ENCODE measurements at places on chromosomes 11 and 22. TPM values are rescaled to one million over a fixed set of nuclear protein-coding genes. Genes with fewer than 3 reads are reported as not detected.

DNA sequence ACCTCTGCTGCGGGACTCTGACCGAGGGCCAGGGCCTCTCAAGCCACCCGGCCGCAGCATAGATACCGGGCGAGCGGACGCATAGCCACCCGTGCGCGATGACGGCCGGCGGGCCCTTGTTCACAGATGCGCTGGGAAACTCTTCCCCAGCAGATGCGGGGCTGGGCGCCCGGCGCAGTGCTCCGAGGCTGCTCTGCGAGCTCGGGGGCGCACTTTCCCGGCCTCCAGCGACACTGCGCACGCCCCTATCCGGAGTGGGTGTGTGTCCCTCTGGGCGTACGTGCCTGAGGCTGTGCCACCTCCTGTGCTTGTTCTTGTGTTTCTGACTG, 104.7 kb upstream of the E2F8 start:
- DNase-seq: no peak
- H3K4me1 ChIP-seq: peaks cover 36% of the 10 kb centered on the region
- H3K36me3 ChIP-seq: no peaks in the 10 kb centered on the region
- H3K4me3 ChIP-seq: peak overlapping the region; percentile 63

- H3K4me1 ChIP-seq: no peaks in the 10 kb centered on the region
- DNase-seq: no peak
- no peaks in the 10 kb centered on the region for H3K36me3 ChIP-seq
- no peak within 1 kb of the TSS for H3K27ac ChIP-seq
- H3K4me3 ChIP-seq: no peak within 1 kb of the TSS
Measured at GRCh38 chr11:27040302-27041115, at the start of gene BBOX1. Gene BBOX1, plus strand, starts transcription at chr11:27040815. Its CDS starts 14,616 bp downstream, at chr11:27055431.

DNA sequence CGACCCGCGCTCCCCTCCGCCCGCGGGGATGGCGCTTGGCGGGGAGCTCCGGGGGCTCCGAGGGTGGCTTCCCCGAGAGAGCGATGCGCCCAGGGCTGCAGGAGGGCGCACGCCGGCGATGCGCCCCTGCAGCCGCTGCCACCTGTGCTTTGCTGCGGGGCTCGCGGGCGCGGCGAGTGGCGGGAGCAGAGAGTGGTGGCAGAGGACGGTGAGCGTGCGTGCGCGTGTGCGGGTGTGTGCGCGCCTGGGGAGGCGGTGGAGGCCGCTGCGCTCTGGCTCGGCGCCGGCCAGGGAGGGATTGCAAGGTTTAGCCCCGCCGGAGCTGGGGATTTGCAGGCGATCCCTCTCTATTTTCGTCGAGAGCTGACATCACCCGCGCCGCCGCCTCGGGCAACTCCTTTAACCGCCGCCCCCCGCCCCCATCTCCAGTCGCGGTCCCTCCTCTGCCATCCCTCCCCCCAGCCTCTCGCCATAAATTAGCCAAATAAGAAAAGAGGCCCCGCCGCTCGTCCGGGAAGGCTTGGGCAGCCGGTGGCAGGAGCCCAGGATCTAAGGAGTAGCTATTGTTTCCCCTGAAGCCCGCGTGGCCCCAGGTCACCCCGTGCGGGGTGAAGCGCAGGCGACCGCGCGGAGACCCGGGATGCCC, at the start of gene SLC1A2:
TSS of gene SLC1A2 (minus strand) at position 375 of the 646 bp plus-strand sequence. CDS start 592 bp downstream, outside the sequence.
- DNase-seq: no peak
- peaks cover 26% of the 10 kb centered on the region for H3K4me1 ChIP-seq
- H3K36me3 ChIP-seq: no peaks in the 10 kb centered on the region
- H3K27ac ChIP-seq: no peak within 1 kb of the TSS
- H3K27me3 ChIP-seq: peaks cover 100% of the 10 kb centered on the region
- H3K4me3 ChIP-seq: peak within 1 kb of the TSS; percentile 67

GRCh38 chr22:17716529-17716928, 57.7 kb downstream of the BID start:
- H3K36me3 ChIP-seq: no peaks in the 10 kb centered on the region
- DNase-seq: no peak

GRCh38 chr11:2440646-2441045, 3.7 kb downstream of the TRPM5 start:
- H3K4me3 ChIP-seq: no peak overlapping the region
- peaks cover 32% of the 10 kb centered on the region for H3K27me3 ChIP-seq
- no peak for DNase-seq
- H3K36me3 ChIP-seq: no peaks in the 10 kb centered on the region
- H3K4me1 ChIP-seq: peaks cover 10% of the 10 kb centered on the region

The BARX2 gene
- total RNA-seq: not detected

DNA sequence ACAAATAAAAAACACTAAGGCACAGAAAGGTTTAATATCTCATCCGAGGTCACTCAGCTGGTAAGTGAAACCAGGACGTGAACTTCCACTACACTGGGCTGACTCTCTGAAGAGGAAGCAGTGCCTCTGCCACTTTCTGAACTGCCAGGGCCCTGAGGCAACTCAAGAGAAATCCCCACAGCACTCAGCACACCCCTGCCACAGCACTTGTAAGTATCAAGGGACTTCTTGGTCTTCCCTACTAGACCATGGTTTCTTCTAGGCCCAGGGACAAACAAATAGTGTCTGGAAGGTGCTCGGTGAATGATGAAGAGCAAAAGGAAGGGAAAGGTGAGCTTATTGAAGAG, 49.7 kb downstream of the RPL27A start:
- H3K4me1 ChIP-seq: peaks cover 89% of the 10 kb centered on the region
- peaks cover 15% of the 10 kb centered on the region for H3K36me3 ChIP-seq
- peak overlapping the region; percentile 84 for H3K27ac ChIP-seq
- no peaks in the 10 kb centered on the region for H3K27me3 ChIP-seq
- no peak for DNase-seq

DNA sequence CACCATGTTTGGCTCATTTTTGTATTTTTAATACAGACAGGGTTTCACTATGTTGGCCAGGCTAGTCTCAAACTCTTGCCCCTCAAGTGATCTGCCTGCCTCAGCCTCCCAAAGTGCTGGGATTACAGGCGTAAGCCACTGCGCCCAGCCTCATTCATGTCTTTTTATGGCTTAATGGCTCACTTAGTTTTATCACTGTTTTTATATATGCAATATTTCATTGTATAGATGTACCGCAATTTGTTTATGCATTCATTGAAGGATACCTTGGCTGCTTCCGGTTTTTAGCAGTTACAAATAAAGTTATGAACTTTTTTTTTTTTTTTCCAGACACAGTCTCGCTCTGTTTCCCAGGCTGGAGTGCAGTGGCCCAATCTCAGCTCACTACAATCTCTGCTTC, 5.5 kb upstream of the TCN2 start:
- H3K27me3 ChIP-seq: no peaks in the 10 kb centered on the region
- no peak overlapping the region for H3K4me3 ChIP-seq
- no peak overlapping the region for H3K27ac ChIP-seq
- no peak for DNase-seq
- H3K4me1 ChIP-seq: peaks cover 16% of the 10 kb centered on the region
- no peaks in the 10 kb centered on the region for H3K36me3 ChIP-seq

- peaks cover 44% of the 10 kb centered on the region for H3K27me3 ChIP-seq
- H3K4me3 ChIP-seq: no peak overlapping the region
- H3K4me1 ChIP-seq: peaks cover 21% of the 10 kb centered on the region
- H3K36me3 ChIP-seq: no peaks in the 10 kb centered on the region
Measured at GRCh38 chr11:75767228-75767572, 1.4 kb upstream of the DGAT2 start.

DNA sequence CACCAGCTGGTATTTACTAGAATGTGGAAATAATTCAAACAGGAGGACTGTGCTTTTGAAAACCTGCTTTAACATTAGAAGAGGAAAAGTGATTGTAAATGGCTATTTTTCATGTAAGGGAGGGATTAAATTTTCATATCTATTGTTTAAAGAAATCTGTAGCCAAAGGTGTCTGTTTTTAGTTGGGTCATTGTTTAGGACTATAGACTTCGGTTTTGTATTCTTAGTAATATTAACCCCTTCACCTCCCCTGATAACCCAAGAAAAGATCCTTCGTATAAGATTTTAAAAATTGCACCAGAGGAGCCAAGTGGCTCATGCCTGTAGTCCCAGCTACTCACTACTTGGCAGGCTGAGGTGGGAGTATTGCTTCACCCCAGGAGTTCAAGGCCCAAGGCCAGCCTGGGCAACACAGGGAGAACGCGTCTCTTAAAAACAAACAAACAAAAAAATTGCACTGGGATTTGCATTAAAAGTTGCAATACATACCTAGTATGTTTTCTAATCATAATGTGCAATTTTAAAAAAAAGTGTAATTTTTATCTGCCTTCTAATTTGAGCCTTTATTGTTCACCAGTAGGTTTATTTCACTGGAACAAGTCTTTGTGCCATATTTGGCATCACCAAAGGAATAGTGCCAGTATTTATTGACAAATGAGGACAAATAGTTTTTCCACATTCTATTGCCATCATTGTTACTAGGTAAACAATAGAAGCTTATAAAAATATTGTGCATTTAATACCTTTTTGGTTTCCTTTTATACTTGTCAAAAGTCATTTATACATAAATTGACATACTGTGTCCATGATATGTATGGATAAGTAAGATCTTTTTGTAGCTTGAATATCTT, 34.3 kb downstream of the MTMR3 start:
- DNase-seq: no peak
- H3K27ac ChIP-seq: no peak overlapping the region
- no peaks in the 10 kb centered on the region for H3K27me3 ChIP-seq
- no peak overlapping the region for H3K4me3 ChIP-seq
- no peaks in the 10 kb centered on the region for H3K36me3 ChIP-seq
- peaks cover 67% of the 10 kb centered on the region for H3K4me1 ChIP-seq

The JAML gene
- total RNA-seq: 2.9 TPM

DNA sequence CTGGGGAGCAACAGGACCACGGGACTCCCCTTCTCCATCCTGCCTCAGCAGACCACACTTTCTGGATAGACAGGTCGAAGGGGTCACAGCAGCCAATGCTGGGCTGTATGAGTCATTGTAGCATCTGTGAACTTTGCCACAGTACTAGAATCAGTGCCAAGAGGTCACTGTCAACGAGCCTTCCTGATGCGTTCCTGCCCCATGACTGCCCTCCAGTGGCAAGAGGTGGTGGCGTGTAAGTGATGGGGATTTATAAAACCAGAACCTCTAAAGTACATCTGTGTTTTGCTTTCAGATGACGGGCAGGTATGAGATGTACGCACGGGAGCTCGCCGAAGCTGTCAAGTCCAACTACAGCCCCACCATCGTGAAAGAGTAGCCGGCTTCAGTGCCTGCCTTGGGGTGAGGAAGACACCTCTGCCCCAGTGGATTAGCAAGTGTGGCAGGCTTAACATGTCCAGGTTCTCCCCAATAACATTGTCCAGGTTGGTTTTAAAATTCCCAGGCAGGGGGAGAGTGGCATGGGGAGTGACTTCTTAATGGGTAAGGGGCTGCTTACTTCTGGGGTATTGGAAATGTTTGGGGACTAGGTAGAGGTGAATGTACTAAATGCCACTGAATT, 29.4 kb downstream of the GUCD1 start:
- H3K27ac ChIP-seq: peak overlapping the region; percentile 33
- H3K36me3 ChIP-seq: no peaks in the 10 kb centered on the region
- no peaks in the 10 kb centered on the region for H3K27me3 ChIP-seq
- H3K4me1 ChIP-seq: peaks cover 14% of the 10 kb centered on the region

GRCh38 chr11:127110542-127110941, 110.0 kb upstream of the KIRREL3 start:
- no peak overlapping the region for H3K27ac ChIP-seq
- peaks cover 31% of the 10 kb centered on the region for H3K27me3 ChIP-seq
- no peak overlapping the region for H3K4me3 ChIP-seq
- no peaks in the 10 kb centered on the region for H3K4me1 ChIP-seq

- DNase-seq: no peak
- no peaks in the 10 kb centered on the region for H3K27me3 ChIP-seq
- H3K4me3 ChIP-seq: no peak overlapping the region
- H3K27ac ChIP-seq: peak overlapping the region; percentile 76
Measured at GRCh38 chr11:680970-681369, 14.1 kb downstream of the DEAF1 start.

- peaks cover 7% of the 10 kb centered on the region for H3K4me1 ChIP-seq
- DNase-seq: no peak
- H3K27ac ChIP-seq: no peak overlapping the region
- H3K27me3 ChIP-seq: no peaks in the 10 kb centered on the region
- peaks cover 95% of the 10 kb centered on the region for H3K36me3 ChIP-seq
- H3K4me3 ChIP-seq: no peak overlapping the region
Measured at GRCh38 chr11:75273411-75274391, 33.1 kb downstream of the TPBGL start.

The PATE4 gene
- not detected for total RNA-seq

DNA sequence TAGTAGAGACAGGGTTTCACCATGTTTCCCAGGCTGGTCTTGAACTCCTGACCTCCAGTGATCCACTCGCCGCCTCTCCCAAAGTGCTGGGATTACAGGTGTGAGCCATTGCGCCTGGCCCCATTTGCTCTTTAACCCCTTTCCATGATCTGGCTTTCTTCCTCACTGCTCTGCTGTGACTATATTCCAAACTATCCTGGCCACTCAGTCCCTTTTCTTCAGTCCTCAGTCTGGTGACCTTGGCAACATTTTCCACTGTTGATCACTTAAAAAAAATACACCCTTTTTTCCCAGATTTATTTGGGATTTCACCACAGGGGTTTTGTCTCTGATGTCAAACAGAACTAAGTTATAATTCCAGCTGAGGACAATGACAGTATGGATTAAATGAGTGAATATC, 24.5 kb downstream of the MMP20 start:
- H3K4me3 ChIP-seq: no peak overlapping the region
- no peaks in the 10 kb centered on the region for H3K27me3 ChIP-seq
- H3K36me3 ChIP-seq: no peaks in the 10 kb centered on the region
- no peak overlapping the region for H3K27ac ChIP-seq

GRCh38 chr11:128308794-128309193, 278.6 kb downstream of the ETS1 start:
- H3K36me3 ChIP-seq: no peaks in the 10 kb centered on the region
- H3K4me1 ChIP-seq: no peaks in the 10 kb centered on the region
- no peak for DNase-seq
- H3K27me3 ChIP-seq: no peaks in the 10 kb centered on the region
- H3K27ac ChIP-seq: no peak overlapping the region

DNA sequence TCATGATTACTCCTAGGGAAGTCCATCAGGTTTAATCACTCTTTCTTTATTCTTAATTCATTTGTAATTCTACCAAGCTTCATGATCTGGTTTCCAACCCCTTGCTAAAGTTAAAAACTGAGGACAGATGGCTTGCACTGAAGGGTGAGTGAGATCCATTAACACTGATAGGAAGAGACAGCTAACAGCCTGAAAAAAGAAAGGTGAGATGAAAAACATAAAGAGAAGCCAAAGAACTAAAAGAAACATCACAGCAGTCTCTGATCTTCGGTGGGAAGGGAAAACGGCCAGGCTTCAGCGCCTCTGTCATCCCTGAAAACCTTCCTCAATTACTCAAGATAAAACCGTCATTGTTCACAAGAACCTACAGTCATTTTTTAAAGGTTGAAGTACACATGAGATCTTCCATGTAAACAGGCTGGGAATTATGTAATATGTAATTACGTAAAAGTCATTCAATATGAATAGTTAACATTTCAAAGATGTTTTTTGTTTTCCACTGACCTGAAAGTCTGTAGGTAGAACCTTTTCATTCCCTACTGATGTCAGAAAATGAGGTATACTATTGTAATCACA, 41.3 kb downstream of the VSIG10L2 start:
- peaks cover 9% of the 10 kb centered on the region for H3K36me3 ChIP-seq
- H3K27ac ChIP-seq: no peak overlapping the region
- H3K27me3 ChIP-seq: no peaks in the 10 kb centered on the region
- H3K4me3 ChIP-seq: no peak overlapping the region
- DNase-seq: no peak

GRCh38 chr11:23370580-23371275, 510.5 kb upstream of the CCDC179 start:
- no peak overlapping the region for H3K27ac ChIP-seq
- H3K27me3 ChIP-seq: no peaks in the 10 kb centered on the region
- DNase-seq: no peak
- H3K4me1 ChIP-seq: no peaks in the 10 kb centered on the region
- no peaks in the 10 kb centered on the region for H3K36me3 ChIP-seq
- H3K4me3 ChIP-seq: no peak overlapping the region

The MOGAT2 gene
- not detected for total RNA-seq

The TRIM48 gene
- total RNA-seq: not detected
